AG08395 (cell line): ENCODE measurements at places on chromosomes 5 and 9.

DNA sequence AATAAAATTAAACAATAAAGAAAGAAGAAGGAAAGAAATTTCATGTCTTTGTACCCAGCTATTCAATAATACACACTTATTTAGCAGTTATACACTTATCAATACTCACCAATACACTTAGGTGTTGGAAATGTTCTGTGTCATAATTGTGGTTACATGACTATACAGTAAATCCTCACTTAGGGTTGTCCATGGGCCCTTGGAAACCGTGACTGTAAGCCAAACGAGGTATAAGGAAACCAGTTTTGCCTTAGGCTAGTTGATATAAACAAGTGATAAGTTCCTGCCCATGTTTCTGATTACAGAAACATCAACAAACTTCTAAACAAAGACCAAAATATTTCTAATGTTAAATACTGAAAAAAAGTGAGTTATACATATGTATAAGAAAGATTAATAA, 10.0 kb upstream of the SLCO4C1 start:
- DNase-seq: no peak

DNA sequence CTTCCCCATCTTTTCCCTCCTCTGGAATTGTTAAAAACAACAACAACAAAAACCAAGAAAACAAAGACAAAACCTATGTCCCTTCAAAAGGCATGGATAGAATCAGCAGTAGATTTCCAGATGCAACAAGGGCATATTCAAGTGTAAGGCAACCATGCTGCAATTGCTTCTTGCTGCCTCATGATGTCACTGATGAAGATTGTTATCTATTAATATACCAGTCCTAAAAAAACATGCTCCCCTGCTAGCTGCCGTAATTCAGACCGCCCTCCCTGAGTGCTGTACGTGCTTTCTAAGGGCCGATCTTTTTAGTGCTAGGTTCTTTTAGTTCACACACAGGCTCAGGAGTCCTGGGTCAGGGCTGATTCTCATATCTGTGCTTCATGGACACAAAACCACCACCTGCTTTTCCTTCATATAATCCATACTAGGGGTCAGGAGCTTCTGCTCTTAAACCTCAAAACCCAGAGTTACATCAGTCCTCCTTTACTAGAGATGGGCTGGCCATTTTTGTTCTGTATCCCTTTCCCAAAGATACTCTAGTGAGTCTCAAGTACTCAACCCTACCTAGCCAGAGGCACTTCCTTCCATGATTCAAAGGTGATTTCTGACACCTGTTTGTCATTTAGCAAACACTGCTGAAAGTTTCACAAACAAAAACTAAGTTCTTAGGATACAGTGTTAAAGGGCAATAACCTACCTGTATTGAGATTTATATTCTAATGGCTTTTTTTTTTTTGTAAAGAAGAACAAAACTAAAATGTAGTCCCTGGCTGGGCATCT, 82.1 kb downstream of the GIN1 start:
- no peak for DNase-seq

DNA sequence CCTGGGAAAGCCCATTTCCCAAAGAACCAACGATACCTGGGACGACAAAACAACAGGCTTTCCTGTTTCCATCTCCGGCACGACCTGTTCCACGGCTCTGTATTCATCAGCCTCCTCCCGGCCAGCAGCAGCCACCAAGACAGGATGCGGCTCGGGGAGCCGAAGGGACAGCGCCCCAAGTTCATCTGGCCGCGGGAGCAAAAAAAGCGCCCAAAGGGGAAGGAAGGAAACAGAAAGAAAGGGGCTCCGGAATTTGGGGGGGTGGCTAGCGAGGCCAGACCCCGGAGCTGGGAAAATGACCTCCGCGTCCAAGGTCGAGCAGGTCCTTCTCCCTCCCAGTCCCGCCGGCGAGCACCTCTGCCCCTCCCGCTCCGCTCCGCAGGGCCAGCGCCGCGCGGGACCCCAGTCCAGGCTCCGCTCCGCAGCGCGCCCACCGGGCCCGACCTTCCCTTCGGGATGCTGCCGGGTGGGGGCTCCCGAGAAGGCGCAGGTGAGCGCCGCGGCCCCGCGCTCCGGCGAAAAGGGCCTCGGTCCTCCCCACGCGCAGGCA, 608 bp downstream of the ELOVL7 start:
- no peak for DNase-seq

- no peak for DNase-seq
Measured at GRCh38 chr5:100188339-100188738, 346.8 kb upstream of the FAM174A start.

DNA sequence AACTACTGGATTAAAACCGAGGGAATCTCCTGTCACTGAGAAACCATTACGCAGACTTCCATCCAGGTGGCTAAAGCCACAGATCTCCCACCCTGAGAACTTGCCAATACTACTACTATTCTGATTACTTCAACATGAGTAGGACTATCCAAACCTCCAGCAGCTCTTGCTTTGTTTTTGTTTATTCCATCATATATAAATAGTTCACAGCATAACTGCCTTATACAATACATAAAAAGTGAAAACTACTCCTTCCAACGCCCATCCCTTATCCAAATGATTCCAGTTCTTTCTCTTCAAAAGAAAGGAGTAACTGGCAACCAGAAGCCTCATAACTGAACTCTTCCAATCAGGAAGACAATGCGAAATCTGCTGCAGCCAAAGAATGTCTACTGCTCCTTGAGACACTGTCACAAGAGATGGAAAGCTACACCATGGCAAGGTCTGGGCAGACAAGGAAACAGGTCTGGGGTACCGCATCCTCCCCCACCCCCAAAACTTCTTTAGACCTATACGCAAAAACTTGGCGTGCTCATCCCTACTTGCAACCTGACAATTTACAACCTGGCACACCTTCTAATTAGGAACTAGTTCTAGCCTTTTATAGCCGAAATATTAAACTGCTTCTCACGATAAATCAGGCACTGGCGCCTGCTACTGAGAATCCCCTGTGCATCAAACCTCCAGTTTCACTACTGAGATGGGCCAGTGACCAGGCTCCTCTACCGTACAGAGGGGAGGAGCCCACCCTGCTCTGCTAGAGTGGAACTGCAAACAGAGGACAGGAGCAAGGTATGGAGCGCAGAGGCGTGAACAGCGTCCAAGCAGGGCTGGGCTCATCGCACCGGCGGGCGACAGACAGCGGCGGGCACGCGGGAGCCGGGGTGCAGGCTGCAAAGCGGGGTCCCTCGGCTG, 986 bp downstream of the PLPP1 start:
- peak; percentile 27 for DNase-seq

GRCh38 chr9:126856326-126856877, 4.0 kb upstream of the ZBTB34 start:
- DNase-seq: no peak

GRCh38 chr5:96079075-96079474, 117.4 kb upstream of the ELL2 start:
- peak; percentile 83 for DNase-seq

GRCh38 chr5:112141582-112141981, 277.5 kb downstream of the EPB41L4A start:
- DNase-seq: no peak

- DNase-seq: peak; percentile 61
Measured at GRCh38 chr5:10704949-10705621, 55.9 kb downstream of the DAP start.

DNA sequence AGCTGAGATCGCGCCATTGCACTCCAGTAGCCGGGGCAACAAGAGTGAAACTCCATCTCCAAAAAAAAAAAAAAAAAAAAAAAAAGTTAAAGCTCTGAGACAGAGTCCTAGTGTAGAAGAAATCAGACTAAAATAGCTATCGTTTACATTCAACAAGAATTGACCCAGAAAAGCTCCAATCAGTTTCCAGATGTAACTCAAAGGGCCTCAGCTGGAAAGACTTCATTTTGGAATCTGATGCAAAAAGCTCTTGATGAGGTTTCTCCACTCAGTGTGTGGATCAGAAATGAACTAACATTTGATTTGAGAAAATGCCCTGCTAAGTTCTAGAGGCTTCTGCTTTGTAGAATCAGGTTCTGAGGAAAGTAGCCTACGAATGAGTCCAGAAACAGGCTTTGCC, 7.2 kb upstream of the C1QTNF2 start:
- no peak for DNase-seq

GRCh38 chr5:39604491-39604890, 179.7 kb upstream of the DAB2 start:
- DNase-seq: no peak

- peak; percentile 12 for DNase-seq
Measured at GRCh38 chr9:69097064-69097463, 61.5 kb downstream of the FXN start.

- DNase-seq: no peak
Measured at GRCh38 chr5:151492729-151493128, 45.3 kb downstream of the SLC36A1 start.

DNA sequence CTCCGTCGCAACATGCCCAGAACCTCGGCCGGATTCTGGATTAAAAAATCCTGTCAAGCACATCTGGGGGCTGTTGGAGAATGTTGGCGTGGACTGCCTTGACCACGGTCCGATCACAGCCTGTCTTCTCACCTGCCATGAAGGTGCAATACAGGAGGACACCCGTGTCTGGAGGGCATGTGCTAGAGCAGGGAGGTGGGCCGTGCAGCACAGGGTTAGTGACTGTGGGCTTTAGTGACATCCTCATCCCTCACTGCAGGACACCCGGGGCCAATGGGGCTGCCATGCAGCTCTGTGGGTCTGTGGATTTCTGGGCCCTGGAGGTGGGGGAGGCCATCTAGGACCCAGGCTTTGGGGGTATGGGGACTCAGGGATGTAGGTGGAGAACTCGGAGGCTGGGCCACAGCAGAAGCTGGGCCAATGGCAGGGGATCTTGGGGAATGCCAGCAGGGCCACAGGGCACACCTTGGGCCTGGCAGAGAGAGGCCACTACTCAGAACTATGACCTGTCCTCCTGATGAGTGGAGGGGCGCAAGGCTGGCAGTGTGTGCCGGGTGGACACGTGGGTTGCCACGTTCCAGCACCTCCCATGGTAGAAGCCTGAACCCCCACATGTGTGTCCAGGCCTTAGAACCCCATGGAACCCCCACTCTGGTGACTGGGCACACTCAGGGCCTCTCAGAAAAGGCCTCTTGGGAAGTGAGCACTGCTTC, 23.3 kb downstream of the ZDHHC11B start:
- DNase-seq: no peak

DNA sequence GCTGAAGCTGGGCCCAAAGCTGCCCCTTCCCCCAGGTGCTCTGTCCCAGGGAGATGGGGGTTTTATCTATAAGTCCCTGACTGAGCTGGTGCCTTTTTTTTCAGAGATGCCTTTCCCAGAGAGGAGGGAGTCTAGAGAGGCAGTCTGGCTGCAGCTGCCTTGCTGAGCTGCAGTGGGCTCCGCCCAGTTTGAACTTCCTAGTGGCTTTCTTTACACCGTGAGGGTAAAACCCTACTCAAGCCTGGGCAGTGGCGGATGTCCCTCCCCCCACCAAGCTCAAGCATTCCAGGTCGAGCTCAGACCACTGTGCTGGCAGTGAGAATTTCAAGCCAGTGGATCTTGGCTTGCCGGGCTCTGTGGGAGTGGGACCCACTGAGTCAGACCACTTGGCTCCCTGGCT, 41.3 kb downstream of the CAVIN4 start:
- no peak for DNase-seq

DNA sequence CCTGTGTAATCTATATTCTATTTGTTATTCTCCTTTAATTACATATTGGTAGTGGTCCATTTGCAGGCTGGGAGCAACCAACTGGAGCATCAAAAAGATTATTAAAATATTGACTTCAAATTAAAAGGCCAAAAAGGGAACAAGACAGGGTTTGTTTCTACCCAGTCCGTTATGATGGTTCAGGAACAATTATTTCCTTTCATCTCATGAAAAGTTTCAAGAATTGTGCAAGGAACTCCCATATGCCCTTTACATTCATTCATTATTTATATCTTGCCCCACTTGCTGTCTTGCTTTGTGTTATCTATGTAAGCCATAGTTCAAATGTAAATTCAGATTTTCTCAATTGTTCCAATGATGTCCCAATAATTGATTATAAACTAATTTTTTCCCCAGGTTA, 58.7 kb upstream of the TLE1 start:
- no peak for DNase-seq

DNA sequence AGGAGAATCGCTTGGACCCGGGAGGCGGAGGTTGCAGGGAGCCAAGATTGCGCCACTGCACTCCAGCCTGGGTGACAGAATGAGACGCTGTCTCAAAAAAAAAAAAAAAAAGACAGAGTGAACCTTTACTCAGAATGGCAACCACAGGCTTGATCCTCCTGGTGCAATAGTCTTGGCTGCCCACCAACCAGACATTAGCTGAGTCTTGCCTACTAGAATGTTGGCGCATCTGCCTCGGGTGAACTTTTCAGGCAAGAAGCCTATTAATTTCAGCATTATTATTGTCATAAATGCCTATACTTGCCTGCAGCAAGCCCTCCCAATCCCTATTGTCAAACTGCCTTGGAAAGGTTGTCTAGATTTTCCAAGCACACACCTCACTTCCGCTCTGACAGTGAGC, 4.2 kb downstream of the SERINC5 start:
- peak; percentile 44 for DNase-seq

GRCh38 chr9:89433826-89434225, 64.1 kb downstream of the SEMA4D start:
- DNase-seq: peak; percentile 90

DNA sequence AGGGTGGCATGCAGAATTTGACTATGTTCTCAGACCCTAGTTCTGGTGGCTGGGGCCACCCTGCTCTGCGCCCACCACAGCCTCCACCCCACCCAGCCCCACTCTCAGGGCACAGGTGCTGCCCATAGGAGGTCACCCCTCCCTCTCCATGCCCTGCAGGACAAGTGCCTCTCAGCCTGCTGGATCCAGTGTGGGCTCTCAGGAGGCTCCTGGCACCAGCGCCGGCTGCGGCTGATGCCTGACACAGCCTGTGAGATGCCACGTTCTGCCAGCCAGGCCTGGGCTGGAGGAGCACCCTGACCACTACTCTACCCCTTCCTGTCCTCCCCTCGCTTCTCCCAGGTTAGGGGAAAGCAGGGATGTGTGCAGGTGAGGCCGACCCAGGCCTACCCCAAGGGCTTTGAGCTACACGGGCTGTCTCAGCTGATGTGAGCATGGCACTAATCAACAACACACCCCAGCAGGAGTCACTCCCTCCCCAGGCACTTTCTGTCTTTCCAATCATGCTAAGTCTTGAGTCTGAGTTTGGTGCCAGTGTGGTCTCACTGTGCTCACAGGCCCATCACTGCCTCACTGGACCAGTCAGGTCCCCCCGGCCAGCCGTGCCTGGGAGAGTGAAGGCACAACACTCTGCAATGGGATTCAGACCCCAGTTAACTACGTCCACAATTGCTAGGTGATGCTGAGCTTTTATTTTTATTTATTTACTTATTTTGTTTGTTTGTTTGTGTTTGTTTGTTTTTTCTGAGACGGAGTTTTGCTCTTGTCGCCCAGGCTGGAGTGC, 12.1 kb upstream of the BARX1 start:
- no peak for DNase-seq

DNA sequence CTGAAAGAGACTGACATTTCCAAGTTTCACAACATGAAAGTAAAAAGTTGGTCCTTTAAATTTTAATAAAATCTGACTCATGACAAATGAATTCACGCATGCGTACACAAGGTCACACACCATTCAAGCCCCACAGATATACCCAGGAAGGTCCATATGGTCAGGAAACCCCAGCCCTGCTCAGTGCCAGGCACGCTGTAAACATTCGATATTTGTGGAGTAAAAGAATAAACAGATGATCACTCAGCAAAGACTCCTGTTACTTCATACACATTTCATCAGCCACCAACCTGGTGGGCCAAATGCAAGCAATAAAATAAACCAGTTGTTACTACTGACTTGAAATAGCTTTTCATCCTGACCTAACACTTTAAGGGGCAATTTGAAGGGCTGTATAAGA, 158.0 kb upstream of the RETREG1 start:
- DNase-seq: no peak
